ENCODE measurements at places on chromosomes 7 and 10.

DNA sequence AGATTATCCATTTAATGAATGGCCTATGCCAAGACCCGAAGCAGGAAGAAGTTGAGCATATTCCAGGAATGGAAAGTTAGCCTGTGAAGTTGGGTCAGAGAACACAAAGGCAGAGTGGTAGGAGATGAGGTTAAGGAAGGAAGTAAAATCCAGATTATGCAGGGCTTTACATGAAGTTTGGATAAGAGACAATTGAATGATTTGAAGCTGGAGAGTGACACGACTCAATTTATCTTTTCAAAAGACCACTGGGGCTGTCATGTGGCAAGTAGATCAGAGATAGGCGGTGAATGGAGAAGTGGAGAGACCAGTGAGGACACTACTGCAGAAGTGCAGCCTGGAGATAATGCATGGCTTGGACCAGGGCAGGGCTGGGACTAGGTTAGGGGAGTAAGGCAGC lies 7.2 kb upstream of the CNOT4 start:
- no peak for DNase-seq

GRCh38 chr10:14084875-14085274 lies 245.8 kb downstream of the FRMD4A start:
- DNase-seq, result no peak

- peak; percentile 12 for DNase-seq
These were observed 23.9 kb downstream of the NRF1 start for GRCh38 chr7:129635300-129636029.

DNA sequence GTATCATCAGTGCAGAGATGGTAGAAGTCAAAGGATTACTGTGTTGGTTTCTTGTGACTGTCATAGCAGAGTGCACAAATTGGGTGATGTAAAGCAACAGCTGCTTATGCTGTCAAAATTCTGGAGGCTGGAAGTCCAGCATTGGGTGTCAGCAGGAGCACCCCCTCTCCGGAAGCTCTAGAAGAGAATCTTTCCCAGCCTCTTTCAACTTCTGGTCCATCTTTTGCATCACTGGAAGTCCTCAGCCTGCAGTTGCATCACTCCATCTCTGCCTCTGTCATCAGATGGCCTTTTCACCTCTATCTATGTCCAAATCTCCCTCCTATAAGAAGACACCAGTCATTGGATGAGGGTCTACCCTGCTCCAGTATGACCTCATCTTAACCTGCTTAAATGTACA lies 35.8 kb upstream of the GALNTL5 start:
- DNase-seq, result no peak

DNA sequence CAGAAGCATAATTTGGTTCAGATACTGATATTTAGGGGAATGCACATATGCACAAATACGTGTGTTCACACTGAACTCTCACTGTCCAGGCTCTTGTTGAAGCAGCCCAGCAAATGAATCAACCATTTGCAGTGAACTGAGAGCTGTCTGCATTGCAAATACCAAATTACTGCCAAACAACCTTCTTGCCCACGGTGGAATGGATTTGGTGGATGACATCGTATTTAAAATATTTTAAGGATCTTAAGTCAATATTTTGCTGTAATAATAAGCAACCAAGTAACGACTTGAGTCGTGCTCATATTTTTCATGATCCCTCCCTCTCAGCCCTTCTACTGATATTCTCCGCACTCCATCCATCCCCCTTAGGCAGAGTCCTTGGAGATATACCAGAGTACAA lies 107.9 kb upstream of the FEZF1 start:
- DNase-seq, result no peak

GRCh38 chr7:74083928-74084721 lies 521 bp downstream of the LIMK1 start:
- DNase-seq, result no peak

GRCh38 chr7:68458010-68458908 lies 1140.0 kb upstream of the AUTS2 start:
- DNase-seq, result no peak

- no peak for DNase-seq
These were observed 84.2 kb upstream of the DIP2C start for GRCh38 chr10:773562-774161.

DNA sequence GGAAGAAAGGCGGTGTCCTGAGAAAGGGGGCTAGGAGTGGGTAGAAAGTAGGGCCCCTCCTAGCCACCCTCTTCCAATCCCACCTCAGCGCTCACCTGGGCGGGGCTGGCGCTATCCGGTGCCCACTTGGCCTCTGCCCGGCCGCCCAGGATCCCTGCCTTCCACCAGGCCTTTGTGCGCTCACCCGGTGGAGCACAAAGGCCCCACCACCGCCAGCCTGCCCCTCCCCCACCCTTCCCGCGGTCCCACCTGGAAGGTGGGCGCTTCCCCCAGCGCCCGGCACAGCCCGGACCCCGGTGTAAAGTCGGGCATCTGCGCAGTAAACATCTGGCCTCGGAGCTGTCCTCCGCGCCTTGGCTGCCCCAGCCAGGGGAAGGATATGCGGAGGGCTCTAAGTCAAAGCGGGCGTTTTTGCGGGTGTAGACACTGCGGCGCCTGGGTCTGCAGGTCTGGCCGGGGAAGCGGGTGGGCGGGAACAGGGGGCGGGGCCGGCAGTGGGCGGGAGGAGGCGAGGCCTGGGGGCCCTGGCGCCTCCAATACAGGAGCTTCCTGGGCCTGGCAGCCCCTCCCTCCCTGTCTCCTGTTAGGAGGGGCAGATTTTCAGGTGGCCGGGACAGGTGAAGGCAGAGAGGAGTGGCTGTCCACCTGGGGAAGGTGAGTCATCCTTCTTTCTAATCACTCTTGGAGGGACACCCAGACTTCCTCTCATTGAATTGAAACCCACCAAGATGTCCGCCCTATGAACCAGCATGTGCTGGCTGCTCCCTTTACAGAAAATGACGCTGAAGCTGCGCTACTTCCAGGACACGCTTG lies 49.3 kb downstream of the PNLIPRP2 start:
- DNase-seq, result no peak

DNA sequence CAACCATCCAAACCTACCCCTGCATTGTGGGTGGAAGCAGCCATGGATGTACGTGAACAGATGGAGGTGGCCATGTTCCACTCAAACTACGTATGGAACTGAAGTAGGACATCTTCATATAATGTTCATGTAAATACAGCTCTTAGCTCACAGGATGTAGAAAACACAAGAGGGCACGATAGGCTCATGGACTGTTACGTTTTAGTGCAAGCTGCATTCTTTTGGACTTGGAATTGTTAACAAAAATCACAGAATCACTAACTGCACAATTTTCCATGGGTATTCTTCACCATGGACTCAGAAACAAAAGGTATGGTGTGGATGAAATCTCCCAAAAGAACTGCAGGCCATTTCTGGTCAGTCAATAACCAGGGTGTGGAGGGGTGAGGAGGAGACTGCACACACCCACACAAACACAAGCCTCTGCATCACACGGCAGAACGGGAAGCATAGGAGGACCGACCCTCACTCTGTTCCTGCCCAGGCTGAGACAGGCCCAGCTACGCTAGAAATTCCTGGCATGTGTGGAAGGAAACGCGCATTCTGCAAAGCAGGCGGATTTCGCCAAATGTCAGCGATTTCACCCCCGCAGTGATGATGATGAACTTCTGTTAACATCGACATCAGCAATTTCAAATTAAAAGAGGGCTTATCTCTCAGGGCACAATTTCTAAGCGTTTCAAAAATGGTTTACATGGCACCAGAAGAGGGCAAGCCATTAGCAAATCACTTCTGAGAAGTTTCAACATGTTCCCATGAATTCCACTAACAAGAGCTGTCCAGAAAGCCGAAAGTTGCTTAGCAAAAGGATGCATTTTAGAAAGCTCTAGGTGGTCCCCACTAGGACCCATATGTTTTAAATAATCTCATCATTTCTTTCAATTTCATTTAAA lies 149.0 kb downstream of the TNS3 start:
- DNase-seq, result no peak

GRCh38 chr7:150401861-150402631 lies 22.9 kb downstream of the ZNF775 start:
- no peak for DNase-seq

DNA sequence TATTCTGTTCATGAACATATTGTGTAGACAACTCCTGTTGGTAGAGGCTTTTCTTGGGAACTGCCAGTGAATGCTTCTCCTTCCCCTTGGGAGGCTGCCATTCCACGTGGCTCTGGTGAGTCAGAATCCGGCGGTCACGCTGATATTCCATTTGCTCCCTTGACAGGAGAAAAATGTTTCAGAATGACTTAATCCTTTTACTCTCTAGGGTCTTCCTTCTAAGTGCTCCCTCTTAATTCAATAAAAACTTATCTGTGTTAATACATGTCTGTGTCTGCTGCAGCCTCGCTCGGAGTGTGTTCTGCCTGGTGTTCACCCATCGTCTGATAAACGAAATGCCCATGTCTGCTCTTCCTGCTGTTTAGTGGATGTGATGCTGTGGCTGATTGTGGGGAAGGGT lies 278.6 kb downstream of the ARHGAP12 start:
- DNase-seq, result peak; percentile 34

- DNase-seq, result no peak
These were observed 109.2 kb upstream of the TRIM24 start for GRCh38 chr7:138350701-138351357.

GRCh38 chr7:46244757-46245156 lies 323.7 kb upstream of the IGFBP3 start:
- DNase-seq, result no peak

DNA sequence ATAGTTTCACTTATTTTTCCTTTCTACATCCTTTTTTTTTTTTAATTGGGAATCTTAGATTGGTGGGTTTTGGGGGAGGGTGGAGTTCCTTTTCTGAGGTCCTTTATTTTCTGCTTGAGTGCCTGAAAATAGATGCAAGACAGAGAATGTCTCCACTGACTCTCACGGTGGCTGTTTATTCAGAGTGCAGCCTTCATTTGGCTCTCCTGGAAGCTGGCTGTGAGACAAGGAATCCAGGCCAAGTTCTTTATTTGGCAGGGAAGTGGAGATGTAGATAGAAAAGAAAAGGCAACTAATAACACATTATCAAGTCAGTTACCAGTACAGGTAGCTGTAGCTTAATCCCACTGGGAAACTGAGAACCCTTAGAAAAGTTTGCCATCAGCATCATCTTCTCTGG lies 118.6 kb downstream of the CNTNAP2 start:
- no peak for DNase-seq

Measured in substantia nigra (tissue), 51 donors.